ENCODE measurements at places on chromosomes 7 and 10.

DNA sequence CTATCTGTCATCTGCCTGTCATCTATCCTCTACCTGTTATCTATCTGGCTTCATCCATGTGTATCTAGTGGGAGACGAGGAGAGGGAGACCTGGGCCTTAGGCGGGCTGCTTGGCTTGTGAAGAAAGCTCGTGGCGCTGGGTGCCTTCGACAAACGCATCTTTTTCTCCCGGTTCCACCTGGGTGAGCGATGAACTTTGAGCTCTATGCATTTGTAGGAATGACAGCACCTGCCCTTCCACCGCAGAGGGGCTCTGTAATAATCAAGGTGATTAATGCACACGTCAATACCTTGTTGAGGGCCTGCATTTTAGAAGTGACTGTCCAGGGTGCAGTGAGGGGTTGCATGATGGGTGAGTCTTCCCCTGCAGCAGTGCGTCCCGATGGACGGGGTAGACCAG, 2.6 kb upstream of the VIPR2 start:
- no peak for DNase-seq

- DNase-seq: peak; percentile 100
These were observed at the start of gene CFAP43 for GRCh38 chr10:104231784-104232612. Gene CFAP43 (minus strand): TSS chr10:104232364. CDS start chr10:104232246, 118 bp downstream.

DNA sequence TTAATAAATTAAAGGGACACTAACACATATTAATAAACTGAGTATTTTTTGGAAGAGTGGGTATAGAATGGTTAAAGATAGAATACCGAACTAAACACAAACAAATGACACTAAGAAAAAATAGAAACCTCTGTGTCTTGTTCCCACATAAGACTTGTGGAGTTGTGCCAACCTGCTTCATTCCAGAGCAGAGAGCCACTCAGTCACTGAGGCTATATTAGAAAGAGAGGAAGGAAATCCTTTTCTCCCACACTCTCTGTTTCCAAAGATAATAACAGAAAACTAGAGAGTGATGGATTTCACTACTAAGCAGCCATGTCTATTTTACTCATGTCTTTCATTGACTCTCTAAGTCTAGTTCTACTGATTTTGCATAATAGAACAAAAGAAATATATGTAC, 26.0 kb downstream of the CTNNA3 start:
- DNase-seq: no peak

GRCh38 chr7:113367041-113367586, 248.8 kb upstream of the SMIM30 start:
- no peak for DNase-seq

GRCh38 chr10:83881661-83882060, 257.6 kb upstream of the GHITM start:
- no peak for DNase-seq

DNA sequence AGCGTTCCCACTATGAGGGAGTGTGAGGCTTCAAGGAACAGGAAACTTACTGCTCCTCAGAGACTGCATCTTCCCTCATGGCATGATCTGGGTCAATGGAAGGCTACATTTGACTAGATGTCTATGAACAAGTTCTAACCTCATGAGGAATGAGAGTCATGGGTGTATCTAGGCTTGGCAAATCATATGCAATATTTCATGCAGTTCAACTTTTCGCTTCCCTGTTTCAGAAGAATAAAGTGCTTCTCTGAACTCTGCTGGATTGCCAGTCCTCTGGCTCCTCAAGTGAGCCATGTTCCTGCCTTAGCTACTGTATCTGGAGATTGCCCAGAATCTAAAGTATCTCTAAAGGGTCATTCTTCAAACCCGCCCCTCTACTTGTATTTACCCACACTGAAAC, 54.3 kb upstream of the SEMA3A start:
- no peak for DNase-seq

DNA sequence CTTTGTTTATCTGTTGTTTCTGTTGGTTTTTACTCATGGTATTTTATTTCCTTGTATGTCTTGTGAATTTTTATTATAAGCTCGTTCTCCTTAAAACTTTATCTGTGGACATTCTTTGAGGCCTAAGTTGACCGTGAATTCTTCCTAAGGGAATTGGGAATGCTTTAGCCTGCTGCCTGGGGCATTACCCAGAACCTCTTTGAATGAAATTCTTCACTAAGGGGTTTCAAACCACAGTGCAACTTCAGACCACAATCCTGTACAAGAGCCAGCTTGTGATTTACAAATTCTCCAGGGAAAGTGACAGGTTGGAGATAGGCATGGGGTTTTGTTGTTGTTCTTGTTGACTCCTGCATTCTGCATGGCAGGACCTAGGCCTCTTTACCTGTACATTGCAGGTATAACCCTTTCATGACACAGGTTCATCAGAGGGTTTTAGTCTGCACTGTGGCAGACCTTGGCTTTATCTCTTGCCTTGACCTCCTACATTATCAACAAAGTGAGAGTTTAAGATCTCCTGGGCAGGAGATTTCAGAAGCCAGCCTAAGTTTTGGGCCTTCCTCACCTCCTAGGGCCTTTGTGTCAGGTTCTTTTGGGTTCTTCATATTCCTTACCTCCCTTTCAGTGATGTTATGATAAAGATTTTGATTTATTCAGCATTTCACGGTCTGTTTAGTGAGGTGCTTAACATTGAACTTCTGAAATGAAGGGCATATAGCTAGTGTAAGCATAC, 70.2 kb downstream of the ABCC2 start:
- DNase-seq: no peak

GRCh38 chr7:42991913-42992591, 59.9 kb downstream of the MRPL32 start:
- DNase-seq: no peak

GRCh38 chr7:47905076-47905920, 43.0 kb downstream of the PKD1L1 start:
- no peak for DNase-seq

DNA sequence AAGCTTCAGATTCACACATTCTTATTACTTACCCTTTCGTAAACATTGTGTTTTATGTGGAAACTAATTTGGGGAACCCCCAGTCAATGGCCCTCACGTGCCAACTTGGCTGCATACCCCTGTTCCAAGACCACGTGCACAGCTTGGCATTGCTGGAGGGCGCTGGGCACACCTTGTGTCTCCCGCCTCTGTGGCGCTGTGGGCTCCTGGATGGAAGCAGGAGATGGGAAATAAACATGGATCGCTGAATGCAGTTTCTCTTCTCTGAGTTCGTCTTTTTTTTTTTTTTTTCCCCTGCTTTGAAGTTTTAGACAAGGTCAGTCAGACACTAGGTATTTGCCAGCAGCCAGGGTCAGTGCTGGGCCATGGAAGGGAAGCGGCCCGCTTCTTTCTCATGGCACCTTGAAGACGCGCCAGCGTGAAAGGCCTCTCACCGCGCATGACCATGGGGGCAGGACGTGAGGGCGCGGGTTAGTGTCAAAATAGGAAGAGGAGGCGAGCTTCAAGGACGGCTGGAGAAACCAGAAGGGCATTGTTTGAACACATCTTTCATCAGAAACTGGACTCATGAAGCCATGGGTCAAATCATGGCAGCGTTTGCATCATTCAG, 27.3 kb downstream of the BNIP3 start:
- no peak for DNase-seq

GRCh38 chr10:112429654-112430230, 17.0 kb downstream of the ZDHHC6 start:
- no peak for DNase-seq

- DNase-seq: no peak
These were observed 3.9 kb upstream of the MYL7 start for GRCh38 chr7:44144968-44145478.

DNA sequence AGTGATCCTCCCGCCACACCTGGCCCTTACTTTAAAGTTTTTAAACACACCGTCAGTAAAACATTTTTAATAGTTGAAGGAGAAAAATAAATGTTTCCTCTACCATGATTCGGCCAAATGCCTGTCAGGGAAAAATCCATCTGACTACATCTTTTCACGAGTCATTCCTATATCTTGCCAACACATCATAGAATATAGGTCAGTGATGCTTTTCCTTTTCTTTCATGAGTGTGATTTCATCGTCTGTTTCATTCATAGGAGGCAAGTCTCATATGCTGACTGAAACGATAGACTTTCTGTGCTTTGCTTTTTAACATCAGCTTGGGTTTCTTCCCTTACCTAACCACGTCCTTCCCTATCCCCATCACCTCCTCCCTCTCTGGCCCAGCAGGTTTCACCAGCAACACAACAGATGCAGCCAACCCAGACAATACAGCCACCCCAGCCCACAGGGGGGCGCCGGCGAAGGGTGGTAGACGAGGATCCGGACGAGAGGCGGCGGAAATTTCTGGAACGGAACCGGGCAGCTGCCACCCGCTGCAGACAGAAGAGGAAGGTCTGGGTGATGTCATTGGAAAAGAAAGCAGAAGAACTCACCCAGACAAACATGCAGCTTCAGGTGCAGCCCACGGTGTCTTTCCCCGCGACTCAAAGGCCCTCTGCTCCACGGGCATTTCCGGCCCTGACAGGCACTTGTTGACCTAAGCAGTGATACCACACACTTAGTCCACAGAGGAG, 149.2 kb downstream of the TRIL start:
- no peak for DNase-seq

DNA sequence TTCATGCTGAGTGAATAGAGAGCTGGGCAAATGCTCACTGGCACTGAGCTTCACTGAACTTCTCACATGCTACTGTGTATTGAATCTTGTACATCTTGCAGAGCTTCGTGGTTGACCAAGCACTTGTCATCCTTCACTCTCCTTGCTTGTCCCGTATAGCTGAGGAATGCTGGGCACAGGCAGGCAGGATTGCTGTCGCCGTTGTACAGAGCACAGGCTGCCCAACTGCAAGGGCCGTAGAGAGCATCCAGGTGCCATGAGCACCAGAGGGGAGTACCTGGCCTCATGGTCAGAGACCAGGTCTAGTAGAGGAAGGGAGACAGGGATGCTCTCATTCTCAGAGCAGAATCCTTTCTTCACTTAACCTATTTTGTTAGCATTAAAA, 99.8 kb upstream of the RET start:
- no peak for DNase-seq

DNA sequence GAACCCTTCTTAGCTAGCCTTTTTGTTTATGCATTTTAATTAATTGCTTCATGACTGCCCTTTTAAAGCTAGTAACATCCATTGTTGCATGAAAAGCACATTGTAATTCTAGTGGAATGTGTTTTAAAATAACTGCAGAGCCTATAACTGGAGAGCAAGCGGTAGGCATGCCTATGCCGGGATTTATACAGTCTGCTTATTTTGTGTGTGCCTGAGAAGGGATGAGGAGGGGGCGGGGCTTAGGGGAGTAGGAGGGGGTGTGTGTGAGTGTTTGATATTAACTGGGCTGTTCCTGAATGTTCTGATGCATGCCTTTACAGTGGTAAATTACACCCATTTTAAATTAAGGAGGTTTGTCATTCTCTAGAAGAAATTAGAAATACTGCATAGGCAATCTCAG, 208.1 kb downstream of the TCF7L2 start:
- no peak for DNase-seq

DNA sequence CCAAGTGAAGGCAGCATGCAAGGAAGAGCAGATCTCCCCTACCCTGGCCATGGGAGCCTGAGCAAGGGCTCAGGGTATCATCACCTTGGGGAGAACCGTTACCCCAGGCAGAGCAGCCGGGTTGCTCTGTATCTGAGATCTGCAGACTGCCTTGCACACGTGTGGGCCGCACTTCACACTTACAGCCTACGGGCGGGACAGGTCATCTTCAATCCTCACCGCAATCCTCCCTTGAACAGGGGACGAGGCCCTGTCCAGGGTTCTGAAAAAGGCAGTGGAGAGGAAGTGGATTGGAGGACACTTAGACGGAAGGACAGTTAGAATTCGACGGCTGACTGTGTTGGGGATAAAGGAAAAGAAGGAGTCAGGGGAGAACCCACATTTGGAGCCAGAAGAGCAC, 51.4 kb downstream of the NPS start:
- DNase-seq: no peak

DNA sequence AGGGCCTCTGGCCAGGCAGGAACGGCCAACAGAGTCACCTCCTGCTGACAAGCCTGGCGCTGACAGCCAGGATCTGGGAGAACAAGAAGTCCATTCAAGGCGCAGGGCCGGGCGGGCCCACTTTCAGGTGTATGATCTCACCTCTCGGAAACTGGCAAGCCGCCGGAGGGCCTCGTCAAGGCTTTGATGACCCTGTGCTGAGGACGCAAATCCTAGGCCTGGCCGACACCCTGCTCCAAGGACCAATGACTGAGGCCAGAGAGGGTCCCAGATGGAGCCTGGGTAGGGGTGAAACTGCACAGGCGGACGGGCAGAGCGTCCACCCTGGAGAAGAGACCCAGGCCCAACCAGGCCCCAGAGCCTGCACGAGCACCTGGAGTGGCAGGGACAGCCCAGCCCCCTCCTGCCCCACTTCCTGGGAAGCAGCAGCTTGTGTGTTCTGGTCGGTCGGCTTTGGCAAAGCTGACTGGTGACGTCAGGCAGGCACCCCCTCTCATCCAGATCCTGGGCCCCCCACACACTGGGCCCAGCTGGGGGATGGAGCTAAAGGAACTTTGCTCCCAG, 30.6 kb downstream of the MYL10 start:
- no peak for DNase-seq

DNA sequence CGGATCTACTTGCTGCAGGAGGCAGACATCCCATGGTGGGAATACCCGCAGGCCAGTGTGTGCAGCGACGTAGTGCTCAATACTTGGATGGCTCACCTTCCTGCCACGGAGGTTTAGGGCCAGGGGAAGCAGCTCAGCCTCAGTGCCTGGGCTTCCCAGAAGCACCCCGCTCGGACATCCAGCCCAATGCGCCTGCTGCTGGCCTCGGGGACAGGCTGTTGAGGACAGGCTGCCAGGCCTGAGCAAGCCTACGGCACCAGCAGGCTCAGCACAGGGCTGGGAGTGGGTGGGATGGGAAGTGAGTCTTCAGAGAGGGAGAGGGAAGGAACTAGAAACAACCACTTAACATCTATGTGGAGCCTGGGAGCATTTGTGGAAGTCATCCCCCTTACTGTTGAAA, 441.3 kb upstream of the MGMT start:
- no peak for DNase-seq

GRCh38 chr7:142451296-142451695, 193.4 kb upstream of the PRSS58 start:
- DNase-seq: no peak

GRCh38 chr7:42085531-42085930, 151.5 kb downstream of the GLI3 start:
- DNase-seq: no peak

DNA sequence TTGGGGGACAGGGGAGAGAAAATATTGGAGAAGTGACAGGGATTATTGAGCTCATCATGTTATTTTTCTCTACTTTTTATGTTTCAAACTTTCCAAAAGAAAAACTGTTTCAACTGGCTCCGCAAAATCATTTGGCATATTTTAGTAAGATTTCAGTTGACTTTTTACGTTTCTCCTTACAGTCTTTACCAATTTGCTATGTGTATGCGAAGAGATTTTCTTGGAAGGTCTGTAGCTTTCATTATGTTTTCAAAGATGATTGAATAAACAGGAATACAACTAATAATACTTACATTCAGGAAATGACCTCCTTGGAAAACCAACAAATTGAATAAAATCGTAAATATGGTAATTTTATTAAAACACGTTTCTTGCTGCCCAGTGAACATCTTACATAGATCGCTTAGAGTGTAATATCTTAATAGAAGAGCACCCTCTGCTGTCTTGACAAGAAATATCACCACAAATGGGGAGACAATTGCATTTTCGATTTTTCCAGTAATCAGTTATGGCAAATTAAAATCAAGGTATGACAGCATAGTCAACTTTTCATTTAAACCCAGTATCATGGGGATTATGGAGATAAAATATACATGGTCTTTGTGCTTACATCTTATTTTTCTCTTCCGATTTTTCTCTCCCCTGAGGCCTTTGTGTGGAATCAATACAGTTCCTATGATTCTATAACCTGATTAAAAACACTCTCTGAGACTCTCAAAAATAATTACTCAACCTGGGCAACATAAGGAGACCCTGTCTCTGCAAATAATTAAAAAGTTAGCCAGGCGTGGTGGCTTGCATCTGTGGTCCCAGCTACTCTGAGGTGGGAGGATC, 43.1 kb downstream of the MBL2 start:
- DNase-seq: no peak
